ENCODE measurements at places on chromosomes 16 and 17.

GRCh38 chr17:29176558-29177351 is 3.4 kb downstream of the MYO18A start:
- peak; percentile 64 for DNase-seq

GRCh38 chr16:29727452-29727851 is 18.3 kb downstream of the C16orf54 start:
- no peak for DNase-seq

DNA sequence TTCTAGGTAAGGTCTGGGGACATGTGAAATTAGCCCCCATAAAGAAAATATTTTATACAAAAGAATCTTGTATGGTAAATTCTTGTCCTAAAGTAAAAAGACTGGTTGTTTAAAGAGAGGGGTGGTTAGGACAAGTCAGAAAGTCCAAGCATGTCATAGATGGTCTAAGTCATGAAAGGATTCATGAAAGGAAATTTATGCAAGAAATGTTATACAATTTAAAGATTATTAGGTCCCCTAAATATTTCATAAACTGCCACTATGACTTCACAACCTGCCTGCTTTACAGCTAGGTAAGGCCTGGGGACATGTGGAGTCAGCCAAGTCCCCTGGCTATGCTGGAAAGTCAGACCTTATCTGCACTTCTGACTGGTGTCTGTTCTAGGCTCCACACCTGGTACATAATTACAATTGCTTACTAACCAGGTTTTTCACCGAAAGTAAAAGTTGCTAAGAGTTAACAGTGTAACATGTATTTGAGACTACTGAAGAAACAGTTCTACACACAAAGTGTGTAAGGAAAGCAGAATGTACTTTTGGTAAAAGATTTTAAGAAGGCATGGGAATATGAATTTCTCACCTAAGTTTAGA is 17.0 kb downstream of the N4BP1 start:
- DNase-seq = no peak

DNA sequence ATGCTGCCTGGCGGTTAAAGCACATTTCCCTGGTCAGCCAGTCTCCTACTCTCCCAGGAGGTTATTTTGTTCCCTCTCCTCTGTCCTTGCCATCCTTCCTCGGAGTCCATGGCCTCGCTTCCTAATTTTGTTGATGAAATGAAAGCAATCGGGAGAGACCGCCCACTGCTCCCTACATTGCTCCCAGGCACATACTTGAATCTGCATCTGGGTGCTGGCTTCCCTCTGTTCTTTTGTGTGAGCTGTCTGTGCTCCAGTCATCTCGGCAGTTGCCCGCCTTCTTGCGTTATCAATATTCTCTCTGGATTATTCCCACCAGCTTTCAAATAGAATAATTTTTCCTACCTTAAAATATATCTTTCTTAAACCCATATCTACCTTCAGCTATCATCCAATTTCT is 11.1 kb downstream of the KRT23 start:
- DNase-seq = no peak

DNA sequence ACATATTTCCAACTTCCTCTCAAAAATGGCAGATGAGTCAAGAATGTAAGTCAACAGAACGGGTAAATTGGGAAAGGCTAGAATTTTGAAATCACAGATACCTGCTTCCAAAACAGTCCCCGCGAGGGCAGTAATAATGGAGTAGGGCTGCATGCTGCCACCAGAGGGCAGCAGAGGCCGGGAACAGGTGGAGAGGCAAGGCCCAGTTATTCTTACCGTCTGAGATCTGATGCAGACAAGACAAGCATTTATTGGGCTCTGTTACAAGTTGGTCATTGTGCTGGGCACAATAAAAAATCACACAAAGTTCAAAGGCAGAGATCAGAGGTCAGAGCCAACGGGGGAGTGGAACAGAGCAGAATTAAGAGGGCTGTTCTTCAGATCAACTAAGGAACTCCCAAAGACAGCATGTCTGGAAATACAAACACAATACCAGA is 8.8 kb upstream of the MLKL start:
- peak; percentile 86 for DNase-seq

DNA sequence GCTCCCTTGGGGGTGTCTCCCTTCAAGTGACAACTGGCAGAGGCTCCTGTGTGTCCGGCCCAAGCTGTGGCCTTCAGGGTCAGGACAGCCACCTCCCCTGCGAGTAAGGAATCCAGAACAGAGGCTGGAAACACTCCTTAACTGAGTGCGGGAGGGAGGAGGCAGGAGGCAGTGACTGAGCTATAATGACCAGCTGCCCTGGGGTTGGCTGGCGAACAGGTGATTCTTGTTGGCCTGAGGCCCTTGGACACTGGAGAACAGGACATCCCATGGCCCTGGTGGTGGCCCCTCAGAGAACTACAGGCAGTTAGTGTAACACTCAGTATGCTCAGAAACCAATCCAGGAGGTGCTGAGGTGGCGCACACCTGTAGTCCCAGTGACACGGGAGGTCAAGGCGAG is 9.4 kb upstream of the SNAI3 start:
- no peak for DNase-seq

GRCh38 chr17:34081269-34081668 is 173.8 kb upstream of the CCL2 start:
- DNase-seq = no peak

GRCh38 chr17:38702916-38703741 is 1.9 kb upstream of the MLLT6 start:
- DNase-seq = peak; percentile 46

GRCh38 chr16:49456763-49457162 is 83.2 kb downstream of the C16orf78 start:
- no peak for DNase-seq

- no peak for DNase-seq
Observed at GRCh38 chr17:37079735-37080134, 131.0 kb downstream of the AATF start.

DNA sequence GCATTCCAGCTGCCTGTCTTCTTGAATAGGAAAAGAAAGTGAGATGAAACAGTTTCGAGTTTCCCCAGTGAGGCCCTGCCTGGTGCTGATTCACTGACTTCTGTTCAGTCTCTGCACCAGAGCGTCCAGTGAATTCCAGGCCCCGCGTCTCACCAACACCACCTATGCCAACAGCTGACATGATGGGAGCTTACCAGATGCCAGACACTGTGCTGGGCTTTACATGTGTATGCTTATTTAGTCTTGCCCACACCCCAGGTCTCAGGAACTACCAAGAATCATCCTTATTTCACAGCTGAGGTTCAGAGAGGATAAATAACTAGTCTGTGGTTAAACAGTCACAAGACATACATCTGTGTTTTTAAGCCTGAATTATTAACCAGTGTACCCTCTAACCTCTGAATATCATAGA is 29.1 kb upstream of the IRX6 start:
- DNase-seq = no peak

GRCh38 chr16:51113236-51114125 is 37.6 kb downstream of the SALL1 start:
- DNase-seq = no peak

DNA sequence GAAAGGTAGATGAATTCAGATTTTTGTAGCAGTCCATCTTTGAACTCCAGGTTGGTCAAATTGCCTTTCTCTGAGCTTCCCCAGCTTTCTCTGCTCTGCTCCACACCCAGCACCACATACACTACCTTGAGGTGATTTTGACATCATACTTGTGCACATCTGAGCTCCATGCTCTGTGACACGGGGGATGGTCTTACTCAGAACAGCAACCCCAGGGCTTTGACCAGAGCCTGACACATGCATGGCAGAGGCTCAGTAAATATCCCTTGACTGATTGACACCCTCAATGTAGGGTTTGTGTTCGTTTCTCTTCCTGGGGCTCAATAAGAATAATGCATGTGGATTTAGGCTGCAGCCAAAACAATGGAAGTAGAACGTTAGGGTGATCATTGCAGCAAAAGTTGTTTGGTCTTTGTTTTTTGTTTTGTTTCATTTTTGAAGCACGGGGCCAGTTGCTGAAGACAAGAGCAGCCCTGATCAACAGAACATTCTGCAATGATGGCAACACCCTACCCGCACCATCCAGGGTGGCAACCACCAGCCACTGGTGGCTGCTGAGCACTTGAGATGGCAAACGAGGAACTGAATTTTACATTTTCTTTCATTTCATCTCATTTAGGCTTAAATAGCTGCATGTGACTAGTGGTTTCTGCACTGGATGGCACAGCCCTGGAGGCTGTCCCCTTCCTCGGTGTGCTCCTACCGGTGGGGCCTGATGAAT is 224.8 kb upstream of the TNRC6C start:
- DNase-seq = no peak

DNA sequence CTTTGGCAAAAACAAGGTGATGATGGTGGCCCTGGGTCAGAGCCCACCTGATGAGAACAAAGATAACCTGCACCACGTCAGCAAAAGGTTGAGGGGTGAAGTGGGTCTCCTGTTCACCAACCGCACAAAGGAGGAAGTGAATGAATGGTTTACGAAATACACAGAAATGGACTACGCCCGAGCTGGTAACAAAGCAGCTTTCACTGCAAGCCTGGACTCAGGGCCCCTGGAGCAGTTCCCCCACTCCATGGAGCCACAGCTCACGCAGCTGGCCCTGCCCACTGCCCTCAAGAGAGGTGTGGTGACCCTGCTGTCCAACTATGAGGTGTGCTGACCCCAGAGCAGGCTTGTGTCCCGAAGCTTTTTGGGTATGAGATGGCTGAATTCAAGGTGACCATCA is 29.7 kb upstream of the DLX4 start:
- no peak for DNase-seq

- DNase-seq = no peak
Observed at GRCh38 chr16:70267516-70267915, 15.8 kb upstream of the EXOSC6 start.

GRCh38 chr17:43864161-43864984 is 17.4 kb downstream of the CD300LG start:
- no peak for DNase-seq

- no peak for DNase-seq
Observed at GRCh38 chr17:82838386-82839063, 1.3 kb downstream of the ZNF750 start.

DNA sequence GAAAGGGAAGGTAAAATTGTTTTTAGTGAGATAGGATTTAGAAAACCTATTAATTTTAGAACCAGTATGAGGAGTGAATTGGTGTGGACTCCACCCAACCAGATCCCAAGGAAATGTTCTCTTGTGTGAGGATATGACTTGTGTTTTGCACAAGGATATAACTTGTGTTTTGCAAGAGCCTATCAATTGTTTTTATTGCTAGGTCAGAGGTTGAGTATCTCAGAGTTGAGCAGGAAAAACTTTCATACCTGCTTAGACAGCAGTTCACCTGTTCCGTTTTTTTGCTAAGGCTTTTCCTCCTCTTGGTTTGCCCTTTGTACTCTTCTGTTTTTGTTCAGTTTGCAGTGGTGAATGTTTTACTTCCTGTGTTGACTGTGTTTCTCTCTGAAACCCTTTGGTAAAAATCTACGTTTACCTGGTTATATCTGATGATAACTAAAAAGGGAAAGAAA is 5.1 kb downstream of the NBR1 start:
- no peak for DNase-seq

- DNase-seq = no peak
Observed at GRCh38 chr16:57146040-57146647, 39.7 kb downstream of the PSME3IP1 start.

- DNase-seq = no peak
Observed at GRCh38 chr16:27233731-27234130, 30.4 kb downstream of the KDM8 start.
